ENCODE measurements at places on chromosomes 5 and 9.
A peak's percentile ranks its signal among the peaks of the same experiment; 100 is the strongest.

GRCh38 chr9:12091865-12092527 lies 601.2 kb upstream of the TYRP1 start:
- no peak for DNase-seq

- no peak for DNase-seq
Measured at GRCh38 chr9:121289026-121289771, 21.2 kb downstream of the GSN start.

DNA sequence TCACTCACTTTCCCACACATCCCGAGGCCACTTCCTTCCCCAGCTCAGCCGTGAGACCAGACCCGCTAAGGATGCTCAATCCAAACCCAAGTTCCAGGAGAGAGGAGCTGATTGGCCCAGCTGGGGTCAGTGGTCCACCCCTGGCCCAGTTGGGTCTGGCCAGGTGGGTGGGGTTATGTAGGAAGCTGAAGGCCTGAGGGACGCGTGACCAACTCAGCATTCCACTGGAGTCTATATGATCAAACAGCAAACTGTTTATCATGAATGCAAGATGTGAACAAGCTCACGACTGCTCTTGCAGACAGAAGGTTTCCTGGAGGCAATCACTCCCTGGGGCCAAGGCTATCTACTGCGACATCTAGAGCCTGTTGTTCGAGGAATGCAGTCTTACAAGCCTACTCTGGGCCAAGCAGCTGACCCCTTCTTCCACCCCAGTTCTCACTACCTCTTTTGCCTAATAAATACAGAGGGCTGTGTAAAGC lies 4.9 kb upstream of the RAPGEF1 start:
- no peak for DNase-seq

- DNase-seq: peak; percentile 93
Measured at GRCh38 chr9:137411645-137412380, 11.1 kb downstream of the EXD3 start.

GRCh38 chr9:127417131-127418036 lies 6.8 kb upstream of the ZNF79 start:
- no peak for DNase-seq

DNA sequence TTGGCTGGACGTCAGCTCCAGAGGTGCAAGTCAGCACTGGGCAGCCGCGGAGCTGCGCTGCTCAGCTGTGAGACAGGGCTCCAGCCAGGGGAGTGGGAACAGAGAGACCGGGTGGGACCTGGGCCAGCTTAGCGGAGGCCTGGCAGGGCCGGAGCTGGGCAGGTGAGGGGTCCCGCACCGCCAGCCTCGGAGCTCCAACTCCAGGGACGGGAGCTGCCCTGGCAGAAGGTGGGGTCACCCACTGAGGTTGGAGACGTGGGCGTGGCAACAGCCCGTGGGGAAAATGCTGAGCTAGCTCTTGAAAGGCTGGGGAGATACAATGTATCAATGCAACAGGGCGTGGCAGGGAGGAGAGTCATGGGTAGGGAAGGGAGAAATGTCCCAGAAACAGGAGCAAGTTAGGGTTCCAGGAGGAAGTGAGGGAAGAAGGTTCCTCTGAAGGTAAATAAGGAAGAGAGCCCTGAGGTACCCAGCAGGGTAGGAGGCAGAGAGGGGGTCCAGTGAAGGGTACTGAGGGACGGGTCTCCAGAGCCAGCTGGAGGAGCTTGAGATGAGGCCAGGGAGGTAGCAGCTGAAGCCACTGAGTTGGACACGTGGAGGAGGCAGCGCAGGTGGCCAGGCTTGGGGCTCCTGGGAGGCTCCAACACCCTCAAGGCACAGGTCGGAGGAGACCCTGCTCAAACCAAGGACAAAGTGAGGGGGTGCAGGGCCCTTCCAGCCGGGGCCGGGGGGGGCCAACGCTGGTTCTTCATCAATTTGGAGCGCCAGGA lies 736 bp upstream of the NKD2 start:
- DNase-seq: peak; percentile 84

DNA sequence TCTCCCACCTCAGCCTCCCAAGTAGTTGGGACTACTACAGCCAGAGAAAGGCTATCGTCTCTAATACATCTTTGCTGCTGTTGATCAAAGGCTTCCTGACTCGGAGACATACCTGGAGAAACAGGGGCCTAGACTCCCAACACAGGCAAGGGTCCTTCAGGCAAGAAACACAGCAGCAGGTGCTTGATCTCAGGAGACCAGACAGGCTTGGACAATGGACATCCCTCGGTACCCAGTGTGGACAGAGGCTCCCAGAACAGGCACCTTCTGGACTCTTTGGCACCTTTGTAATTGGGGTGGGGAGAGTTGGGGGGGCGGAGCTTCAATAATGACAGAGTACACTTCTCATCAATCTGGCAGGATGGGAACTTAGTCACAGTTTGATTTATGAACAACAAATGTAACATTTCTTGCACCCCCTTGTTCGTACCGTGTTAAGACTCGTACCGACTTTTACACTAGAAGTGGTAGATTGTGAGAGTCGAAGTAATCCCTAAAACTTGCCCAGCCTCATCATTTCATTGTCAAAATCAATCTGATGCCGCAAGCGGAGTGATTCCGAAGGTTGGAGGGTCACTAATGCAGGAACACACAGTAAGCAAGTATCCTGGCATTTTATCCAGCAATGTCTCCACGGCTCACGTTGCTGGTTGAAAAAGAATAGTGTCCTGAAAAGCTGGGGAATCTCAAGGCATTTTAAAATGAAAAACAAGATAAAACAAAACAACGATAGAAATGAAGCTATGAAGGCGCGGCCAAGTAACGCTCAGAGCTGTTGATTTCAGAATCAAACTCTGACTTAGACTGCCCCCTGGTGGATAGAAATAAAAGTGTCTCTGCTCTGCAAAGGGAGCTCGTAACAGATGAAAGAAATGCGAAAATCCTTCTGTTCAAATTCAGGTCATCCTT lies 46.4 kb upstream of the STK32A start:
- peak; percentile 66 for DNase-seq

DNA sequence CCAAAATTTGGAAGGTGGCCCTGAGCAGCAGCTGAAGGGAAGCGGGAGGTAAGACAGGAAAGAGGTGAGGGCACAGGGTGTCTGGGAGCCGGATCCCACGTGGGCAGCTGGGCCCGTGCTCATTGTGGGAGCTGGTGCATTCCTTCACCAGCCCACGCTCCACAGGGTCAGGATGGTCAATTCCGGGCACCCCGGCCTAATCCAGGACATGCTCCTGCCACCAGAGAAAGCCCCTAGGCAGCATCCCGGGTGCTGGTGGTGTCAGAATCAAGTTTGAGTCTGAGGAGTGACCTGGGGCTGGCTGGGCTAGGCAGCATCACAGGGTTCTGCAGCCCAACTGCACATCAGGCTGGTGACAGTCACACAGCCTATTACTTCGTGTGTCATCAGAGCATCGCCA lies 7.1 kb upstream of the PDCD6 start:
- no peak for DNase-seq

- peak; percentile 57 for DNase-seq
Measured at GRCh38 chr5:140322751-140323731, 20.1 kb upstream of the PFDN1 start.

DNA sequence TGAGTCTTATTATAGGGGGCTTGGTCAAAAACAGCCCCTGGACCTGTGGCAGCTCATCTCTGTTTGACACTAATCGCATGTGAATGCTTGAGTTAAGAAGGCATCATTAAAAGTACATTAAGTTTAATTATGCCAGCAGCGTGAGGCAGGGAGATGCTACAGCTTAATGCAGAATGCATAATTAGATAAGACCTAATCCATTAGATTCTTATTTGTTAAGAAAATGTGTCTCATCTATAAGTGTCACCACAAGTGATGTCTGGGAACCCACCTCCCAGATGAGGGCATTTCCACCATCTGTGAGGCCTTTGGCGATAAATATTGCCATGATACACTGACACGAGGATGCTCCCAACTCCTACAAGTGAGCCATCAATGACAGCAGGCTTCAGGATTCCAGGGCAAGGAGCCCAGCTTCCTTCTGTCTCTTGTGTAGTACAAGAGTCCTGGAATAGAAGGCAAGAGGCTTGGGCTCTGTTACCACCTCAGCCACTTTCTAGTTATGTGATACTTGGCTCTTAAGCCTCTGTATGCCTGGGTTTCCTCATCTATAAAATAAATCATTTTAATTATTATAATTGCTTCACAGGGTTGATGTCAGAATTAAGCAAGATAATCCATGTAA lies 202.7 kb downstream of the FAM114A2 start:
- no peak for DNase-seq

DNA sequence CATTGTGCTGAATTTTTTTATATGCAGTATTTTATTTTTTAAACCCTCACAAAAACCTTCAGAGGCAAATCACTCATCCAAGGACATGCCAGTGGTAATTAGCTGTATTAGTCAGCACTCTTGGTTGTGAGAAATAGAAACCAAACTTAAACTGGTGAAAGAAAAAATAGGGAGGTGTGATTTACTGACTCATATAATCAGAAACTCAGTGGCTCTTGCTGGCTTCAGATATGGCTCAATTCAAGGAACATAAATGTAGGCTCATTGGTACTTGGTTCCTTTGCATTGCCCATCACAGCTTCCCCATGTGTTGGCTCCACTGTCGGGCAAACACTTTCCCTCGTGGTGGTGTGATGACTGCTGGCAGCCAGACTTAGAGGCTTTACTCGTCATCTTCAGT lies 497.2 kb downstream of the MAT2B start:
- no peak for DNase-seq

DNA sequence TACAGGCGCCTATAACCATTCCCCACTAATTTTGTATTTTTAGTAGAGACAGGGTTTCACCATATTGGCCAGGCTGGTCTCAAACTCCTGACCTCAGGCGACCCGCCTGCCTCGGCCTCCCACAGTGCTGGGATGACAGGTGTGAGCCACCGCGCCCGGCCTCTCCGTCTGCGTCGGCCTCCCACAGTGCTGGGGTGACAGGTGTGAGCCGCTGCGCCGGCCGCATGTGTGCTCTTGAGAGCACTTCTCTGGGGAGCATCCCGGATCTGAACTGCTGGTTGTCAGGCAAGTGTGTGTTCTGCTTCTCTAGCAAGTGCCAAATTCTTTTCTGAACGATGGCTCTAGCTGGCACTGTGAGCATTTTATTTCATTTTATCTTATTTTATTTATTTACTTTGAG lies 3.7 kb upstream of the ENTPD2 start:
- no peak for DNase-seq

DNA sequence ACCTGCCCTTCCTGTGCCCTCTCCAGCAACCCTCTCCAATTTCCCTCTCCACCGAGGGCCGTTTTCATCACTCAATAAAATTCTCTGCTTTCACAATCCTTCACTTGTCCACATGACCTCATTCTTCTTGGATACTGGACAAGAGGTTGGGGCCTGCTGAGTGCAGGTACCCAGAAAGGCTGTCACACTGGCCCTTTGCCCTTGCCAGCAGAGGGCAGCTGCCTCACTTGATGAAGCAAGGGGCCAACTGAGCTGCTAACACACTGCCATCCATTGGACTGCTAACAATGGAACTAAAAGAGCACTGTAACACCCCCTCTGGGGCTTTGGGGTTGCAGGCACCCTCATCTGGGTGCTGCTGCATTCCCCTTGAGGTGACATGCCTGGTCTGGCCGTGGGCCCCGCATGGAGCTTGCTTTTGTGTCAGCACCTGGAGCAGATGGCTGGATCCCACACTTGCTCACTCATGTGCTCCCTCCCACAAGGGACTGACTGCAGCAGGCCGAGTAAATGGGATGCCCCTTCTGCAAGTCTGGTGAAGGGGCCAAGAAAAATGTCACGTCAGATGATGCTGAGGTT lies 308.1 kb upstream of the ADCY2 start:
- no peak for DNase-seq

DNA sequence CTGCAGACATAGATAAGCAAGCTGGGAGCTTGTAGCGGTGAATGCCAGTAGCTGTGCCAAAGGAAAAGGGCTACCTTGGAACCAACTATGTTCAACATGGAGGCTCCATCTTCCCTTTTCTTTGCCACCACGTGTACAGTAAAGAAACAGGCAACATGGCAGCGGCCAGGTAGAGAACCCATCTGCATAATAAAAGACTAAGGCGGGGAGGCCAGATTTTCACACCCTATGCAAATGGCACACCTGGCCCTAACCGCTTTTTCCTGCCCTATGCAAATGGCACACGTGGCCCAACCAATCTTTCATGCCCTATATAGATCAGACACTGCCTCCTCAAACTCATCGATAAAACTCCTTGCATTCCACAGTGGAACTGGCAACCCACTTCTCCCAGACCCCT lies 477.5 kb upstream of the EDIL3 start:
- DNase-seq: no peak

DNA sequence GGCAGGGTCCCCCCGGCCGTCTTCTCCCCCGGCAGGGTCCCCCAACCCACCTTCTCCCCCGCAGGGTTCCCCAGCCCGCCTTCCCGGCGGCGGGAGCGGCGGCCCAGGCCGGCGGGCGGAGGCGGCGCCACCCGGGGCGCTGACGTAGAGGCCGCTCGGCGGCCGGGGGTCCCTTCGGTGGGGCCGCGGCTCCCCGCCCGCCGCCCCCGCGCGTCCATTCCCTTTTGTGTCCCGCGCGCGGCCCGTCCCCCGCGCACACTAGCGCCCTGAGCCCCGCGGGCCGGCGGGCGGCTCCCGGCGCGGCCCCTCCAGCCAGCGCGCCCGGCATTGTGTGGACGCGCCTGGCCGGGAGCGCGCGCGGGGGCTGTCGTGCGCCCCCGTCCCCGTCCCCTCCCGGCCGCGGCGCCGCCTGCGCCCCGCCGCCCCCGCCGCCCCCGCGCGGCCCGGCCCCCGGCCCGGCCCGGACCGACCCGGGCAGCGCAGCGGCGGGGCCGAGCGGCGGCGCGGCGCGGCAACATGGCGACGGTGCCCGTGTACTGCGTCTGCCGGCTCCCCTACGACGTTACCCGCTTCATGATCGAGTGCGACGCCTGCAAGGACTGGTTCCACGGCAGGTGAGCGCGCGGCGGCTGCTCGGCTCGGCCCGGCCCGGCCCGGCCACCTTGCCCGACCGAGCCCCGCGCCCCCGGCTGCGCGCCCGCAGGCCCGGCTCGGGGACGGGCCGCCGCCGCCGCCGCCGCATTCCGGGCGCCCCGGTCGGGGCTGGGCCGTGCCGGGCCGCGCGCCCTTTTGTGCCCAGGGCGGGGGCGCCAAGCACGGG lies at the start of gene PHF2:
PHF2 (plus strand) TSS at position 327 of the 820 bp plus-strand sequence; CDS start at position 517, 190 bp downstream.
- DNase-seq: peak; percentile 26

GRCh38 chr5:40277161-40277906 lies 402.4 kb upstream of the PTGER4 start:
- no peak for DNase-seq

All from RPMI8226 (cell line).